ENCODE measurements at places on chromosomes 4 and X.
A peak's percentile ranks its signal among the peaks of the same experiment; 100 is the strongest.

DNA sequence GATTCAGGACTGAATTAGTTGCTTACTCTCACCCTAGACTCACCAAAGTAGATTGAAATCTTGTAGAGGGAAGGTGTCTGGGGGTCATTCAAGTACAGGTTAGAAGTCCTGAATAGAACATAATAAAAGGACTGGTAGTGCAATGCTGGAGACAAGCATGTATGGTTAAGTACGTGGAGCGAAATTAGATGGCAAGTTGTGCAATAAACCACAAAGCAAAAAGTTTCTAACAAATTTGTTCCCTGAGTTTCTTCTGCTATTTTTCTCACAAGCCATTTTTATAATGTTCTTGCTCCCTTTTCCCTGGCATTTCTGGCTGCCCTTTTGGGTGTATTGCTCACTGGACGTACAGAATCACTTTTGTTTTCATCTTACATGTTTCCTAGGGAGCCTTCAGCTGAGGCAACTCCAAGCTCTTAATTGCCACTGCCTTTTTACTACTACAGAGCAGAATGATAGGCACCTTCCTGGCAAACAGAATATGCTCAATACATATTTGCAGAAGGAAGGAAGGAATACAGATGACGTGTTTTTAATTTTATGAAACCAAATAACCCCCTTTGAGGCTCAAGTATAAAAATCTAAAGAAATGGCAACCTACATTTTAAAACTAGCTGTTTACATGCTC lies 23.4 kb downstream of the LANCL3 start:
- no peak for DNase-seq

DNA sequence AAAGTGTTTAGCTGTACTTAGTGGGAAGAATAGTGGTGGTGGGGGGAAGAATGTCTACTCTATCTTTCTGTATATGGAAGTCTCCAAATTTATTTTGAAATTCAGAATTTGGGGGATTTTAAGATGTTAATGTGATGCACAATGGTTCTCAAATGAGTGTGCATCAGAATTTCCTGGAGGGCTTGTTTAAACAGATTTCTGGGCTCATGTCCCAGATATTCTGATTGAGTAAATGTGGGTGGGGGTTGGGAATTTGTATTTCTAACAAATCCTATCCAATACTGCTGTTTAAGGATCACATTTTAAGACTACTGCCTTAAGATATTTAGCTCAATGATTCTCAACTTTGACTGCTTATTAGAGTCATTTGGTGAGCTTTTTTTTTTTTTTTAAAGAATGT lies 15.1 kb upstream of the INTS6L start:
- no peak for DNase-seq

- DNase-seq: no peak
Observed at GRCh38 chrX:14232688-14233087, 203.0 kb upstream of the GEMIN8 start.

DNA sequence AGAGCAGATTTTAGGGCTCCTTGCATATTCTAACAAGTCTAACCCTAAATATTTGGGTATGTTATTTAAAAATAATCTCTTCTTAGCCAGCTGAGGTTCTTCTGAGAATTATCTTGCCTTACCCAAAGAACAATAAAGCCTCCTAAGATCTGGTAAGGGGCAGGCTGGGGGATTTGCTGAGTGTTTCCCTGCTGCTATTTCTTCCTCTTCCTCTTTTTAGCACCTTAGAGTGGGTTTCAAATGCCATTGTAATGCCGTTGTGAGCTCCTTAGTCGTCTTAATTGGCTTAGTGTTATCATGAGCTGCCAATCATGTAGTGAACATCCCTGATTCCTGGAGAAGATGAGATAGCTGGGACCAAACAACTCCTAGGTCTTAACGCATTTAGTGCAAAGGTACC lies 15.4 kb downstream of the STOX2 start:
- no peak for DNase-seq

- peak; percentile 56 for DNase-seq
Observed at GRCh38 chrX:151724563-151725337, 8.9 kb downstream of the FATE1 start.
